ENCODE measurements at places on chromosomes 4 and X.

GRCh38 chrX:48897625-48898306, at the start of the genes PQBP1 and TIMM17B:
Gene PQBP1 (plus strand): TSS chrX:48897930. CDS start chrX:48898510, 580 bp downstream.
Gene TIMM17B (minus strand): TSS chrX:48897768. CDS start chrX:48897749, 19 bp downstream.
- peak; percentile 96 for DNase-seq

GRCh38 chr4:48596336-48596735, 106.3 kb downstream of the ZAR1 start:
- no peak for DNase-seq

GRCh38 chr4:41598580-41598979, 60.6 kb downstream of the LIMCH1 start:
- no peak for DNase-seq

DNA sequence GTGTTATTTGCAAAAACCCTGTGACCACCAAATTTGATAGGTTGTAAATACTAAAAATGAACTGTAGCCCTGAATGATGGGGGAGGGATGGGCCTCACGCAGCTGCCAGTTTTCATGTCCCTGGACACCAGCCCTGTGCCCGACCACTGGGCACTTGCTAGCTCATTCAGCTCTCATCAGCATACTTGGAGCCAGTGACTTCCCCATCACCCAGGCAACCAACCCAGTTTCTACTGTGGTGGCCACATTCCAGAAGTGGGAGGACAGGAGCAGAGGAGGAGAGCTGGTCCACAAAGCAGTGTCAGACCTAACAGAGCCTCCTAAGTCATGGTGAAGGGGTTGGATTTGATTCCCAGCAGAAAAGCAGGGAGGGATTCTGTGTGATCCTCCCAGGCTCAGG, 128.2 kb downstream of the CPEB2 start:
- peak; percentile 86 for DNase-seq

DNA sequence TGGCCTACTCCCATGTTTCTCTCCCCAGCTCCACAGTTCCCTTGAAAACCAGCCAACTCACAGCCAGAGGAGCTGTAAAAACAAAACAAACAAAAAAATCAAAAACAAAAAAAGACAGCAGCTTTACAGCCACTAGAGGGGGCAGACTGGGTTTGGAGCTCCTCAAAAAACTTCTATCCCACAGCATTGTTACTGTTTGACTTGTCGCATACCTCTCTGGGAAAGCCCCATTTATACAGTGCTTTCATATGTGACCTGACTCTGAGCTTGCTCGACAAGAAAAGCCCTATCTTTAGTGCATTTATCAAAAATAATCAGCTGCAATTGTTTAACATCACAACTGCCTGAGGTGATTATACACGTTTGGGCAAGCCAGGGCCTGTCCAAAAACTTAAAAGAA, 21.6 kb downstream of the TSPAN6 start:
- peak; percentile 19 for DNase-seq

DNA sequence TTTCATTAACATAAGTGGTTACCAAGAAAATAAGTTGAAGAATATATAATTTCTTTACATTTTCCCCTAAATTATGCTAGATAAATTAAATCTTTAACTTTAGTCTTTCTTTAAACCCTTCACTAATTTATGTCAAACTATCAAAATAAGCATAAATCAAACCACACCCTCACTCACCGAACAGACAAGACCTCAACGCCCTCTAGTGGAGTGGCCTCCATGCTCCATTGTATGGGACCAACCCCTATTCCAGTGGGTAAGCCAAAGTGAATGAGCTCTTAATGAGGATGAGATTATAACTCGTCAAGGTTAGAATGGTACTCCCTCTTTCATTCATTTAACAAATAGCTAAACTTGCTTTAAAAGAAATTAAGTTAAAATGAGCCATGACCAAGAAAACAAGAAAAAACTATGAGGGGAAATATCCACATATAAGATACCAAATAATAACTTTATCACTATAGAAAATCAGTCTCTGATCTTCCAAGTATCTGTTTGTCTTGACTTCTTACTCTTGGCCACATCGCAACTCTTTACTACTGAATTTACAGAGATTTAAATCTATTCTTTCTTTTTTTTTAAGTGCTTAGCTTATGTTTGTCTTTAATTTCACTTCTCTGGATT, 15.6 kb upstream of the BBS12 start:
- peak; percentile 55 for DNase-seq

GRCh38 chrX:53373307-53373706, 49.1 kb downstream of the SMC1A start:
- DNase-seq, result no peak

DNA sequence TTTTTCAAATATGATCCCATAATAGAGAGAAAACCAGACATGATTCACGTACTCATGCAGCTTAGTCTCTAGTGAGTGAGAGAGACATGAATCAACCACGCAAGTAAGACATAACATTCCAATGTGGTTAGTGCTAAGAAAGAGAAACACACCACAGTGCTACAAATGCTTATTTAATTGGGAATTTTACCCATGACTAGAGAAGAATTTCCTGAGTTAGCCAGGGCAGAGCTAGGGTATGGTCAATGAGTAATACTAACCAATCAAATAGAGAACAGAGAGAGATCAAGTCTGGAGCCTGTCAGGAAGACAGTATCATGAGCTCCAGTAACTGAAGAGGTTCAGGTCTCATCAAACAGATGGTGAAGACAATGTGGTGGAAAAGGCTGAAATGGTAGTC, 495.2 kb downstream of the PDGFC start:
- DNase-seq, result no peak

- DNase-seq, result no peak
Measured at GRCh38 chr4:7631288-7632014, 196.7 kb upstream of the PSAPL1 start.

DNA sequence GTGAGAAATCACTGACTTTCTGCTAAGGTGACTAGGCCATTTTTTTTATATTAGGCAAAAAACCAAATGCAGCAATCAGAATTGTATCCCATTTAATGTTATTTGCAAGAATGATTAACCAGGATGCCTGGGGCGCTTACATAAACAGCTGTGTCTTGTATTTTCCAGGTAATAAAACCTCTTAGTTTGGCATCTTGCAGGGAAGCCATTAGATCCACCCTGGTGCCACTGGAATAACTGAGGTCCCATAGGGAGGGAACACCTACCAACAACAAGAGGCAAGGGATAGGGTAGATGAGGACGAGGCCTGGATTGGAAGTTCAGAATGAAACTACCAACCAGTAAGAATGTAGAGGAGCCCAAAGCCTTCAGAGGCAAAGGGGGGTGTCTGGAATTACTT, 288.3 kb downstream of the ARHGAP24 start:
- DNase-seq, result no peak

All from cerebellar cortex (tissue), 1 donor.